ENCODE measurements at places on chromosomes 7 and 10.

GRCh38 chr7:75809396-75809795 is 4.2 kb downstream of the CCL24 start:
- DNase-seq = no peak

- DNase-seq = no peak
These were observed 55.2 kb upstream of the FRMD4A start for GRCh38 chr10:14385596-14386593.

DNA sequence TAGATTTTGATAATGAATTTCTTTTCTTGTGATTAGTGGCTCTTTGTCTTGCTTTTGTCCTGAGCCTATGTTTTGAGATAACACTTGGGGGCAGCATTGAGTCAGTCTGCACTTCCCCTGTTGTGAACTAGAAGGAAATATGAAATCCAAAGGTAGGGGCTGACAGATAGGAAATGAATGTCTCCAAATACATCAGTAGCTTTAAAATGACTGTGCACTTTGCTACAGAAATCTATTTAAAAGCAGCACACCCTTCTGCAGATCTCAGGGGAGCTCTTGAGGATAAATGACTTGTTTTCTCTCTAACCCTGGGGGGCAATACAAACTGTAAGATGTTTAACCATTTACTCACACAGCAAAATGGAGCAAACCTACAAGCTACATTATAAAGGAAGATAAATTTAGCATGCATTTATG is 176.0 kb upstream of the MYO3A start:
- no peak for DNase-seq

GRCh38 chr7:158864833-158865232 is 8.5 kb downstream of the DYNC2I1 start:
- no peak for DNase-seq

- no peak for DNase-seq
These were observed 5.0 kb upstream of the CNOT4 start for GRCh38 chr7:135514856-135515255.

All from liver (tissue), 10 donors.